RKO (cell line): ENCODE measurements at places on chromosomes 6 and 20.

DNA sequence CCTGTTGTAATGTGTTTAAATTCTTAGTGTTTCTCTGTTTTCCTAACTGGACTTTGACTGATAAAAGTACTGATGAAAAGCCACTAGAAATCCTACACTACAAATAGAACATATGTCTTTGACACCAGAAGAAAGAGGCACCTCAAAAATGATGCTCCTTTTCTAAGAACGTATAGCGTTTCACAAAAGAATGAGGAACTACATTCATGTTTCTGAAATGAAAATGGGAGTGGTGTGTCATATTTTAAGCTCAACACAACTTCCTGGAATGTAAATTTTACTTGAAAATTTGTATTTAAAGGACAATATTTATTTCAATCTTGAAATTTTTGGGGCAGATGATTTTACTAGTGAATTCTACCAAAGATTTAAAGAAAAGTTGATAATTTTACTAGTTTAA, 35.3 kb downstream of the KIAA0408 start:
- DNase-seq, result no peak

DNA sequence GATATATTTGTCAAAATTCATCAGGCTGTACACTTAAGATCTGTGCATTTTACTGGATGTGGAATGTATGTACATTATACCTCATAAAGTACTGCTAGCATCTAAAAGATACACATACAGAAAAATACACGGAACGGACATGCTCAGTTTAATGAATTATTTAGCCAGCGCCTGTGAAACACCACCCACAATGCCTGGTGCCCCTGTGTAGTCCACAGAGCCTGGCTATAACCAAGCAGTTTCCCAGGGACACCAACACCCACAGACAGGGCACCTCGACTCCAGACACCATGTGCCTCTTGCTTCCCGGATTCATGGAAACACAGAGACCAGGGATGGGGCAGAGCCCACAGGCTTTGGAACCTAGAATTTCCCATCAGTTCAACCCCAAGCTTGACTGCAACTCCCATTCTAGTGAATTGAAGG, 17.4 kb upstream of the ARMC12 start:
- DNase-seq, result no peak

DNA sequence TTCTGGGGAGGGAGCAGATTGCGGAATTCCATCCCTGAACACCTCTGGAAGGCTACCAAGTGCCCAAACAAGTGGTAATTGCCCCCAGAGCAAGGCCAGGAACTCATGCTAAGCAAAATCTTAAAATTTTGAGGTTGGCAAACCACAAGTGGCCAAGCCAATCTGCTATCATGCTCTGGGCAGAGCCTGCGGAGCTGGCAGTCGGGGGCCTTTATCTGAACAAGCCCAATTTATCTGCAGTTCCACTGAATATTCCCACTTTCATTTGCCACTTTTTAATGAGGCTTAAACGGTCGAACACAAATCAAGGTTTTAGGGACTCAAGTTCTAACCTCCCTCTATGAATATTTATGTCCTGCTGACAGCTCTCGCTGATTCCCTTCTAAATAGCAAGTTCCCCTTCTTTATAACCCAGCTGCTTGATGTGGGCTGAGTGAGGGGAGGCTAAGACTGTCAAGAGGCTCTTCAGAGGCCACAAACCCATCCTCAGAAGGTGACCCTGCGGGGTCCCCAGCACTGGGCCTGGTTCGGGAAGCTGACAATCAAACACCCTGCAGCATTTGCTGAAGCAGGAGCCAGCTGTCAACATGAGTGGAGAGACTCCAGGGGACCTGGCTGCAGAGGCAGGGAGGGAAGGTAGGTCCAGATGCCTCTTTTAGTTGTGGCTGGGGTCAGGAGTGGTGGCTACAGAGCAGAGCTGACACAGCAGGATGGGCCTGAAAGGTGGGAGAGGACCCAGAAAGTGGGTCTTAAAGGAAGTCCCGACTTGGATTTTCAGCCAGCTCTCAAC, 11.9 kb downstream of the CCDC167 start:
- no peak for DNase-seq

- no peak for DNase-seq
Measured at GRCh38 chr20:8232332-8232731, 100.3 kb downstream of the PLCB1 start.

DNA sequence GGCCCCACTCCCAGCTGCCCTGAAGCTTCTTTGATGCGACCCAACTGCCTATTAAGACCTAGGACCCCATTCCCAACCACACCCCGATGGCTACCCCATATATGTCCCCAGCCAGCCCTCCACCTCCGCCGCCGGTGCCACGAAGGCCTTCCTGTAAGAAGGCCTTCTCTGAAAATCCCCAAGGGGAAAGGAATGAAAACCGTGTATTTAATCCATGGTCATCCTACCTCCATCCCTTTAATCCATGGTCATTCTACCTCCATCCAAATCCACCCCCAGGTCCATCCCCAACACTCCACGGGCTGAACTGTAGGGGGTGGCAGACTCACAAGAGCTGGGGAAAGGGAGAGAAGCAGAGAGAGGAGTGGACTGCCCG, 545 bp upstream of the VSX1 start:
- no peak for DNase-seq

DNA sequence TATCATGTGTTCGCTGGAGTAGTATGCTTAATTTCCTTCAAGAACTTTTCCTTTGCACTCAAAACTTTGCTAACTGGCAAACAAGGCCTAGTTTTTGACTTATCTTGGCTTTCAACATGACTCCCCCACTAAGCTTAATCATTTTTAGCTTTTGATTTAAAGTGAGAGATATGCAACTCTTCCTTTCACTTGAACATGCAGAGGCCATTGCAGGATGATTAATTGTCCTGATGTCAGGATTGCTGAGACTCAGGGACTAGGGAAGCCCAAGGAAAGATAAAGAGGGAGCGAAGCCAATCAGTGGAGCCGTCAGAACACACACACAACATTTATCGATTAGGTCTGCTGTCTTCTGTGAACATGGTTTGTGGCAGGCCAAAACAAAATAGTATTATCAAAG, 491.4 kb downstream of the CBLN4 start:
- DNase-seq, result no peak

DNA sequence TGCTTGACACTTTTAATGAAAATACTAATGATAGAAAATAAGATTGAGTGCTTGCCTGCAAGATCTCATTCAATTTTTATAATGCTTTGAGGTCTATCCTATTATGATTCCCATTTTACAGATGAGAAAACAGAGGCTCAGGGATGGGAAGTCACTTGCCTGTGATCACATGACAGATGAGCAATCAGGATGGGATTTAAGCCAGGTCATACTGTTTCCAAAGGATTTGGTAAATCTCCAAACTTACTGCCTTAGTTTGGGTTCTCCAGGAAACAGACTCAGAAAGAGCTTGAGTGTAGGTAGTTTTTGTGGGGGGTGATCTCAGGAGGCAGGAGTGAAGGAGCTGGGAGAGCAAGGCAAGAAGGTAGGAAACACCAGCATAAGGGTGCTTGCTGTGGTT, 456.3 kb downstream of the MAFB start:
- no peak for DNase-seq

- no peak for DNase-seq
Measured at GRCh38 chr6:67277312-67277711, 1357.8 kb upstream of the ADGRB3 start.

- DNase-seq, result no peak
Measured at GRCh38 chr20:34675993-34676641, 775 bp downstream of the PIGU start.

DNA sequence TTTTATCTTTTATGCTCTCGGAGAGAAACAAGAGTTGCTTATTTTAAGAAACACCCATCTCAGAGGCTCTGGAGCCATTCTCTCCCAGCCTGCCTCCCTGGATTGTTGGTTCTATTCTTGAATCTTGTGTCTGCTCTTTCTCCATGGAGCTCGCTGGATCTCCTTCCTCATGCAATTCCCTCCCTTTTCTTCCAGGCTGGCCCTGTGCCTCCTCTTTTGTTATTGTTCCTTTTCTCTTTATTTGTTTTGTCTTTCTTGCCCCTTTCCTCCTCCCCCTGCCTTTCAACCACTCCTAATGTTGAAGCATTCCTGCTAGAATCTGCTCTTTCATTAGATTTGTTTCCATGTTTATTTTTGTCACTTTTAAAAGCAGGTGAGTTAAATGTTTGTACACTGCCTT, 76.5 kb downstream of the STMND1 start:
- no peak for DNase-seq

DNA sequence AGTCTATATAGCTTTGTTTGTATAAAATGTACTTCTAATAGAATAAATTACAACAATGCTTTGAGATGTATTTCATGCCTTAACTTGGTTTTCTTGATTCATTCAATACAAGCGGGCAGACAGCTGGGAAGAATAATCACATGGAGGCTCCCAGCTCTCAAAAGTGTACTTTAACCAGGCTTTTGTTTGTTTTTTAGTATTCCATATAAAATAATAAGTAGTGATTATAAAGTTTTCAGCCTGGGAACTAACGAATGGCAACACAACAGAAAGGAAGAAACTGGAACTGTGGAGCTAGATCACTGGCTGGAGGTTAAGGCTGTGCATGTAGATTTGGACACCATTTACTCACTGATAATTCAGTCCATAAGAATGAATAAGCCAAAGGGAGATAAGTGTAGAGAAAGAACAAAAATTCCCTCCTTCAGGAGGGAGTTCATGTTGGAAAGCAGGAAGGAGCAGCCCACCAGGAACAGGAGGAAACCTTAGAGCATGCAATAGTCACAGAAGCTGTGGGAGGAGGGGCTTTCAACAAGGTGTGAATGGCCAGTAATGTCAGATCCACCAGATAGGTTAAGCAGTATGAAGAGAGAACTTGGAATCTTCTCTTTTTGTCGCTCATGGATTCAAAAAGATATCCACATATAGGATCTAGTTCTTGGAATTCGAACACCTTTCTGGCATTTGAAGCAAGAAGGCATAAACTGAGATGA, 41.2 kb upstream of the SLC35D3 start:
- DNase-seq, result no peak

GRCh38 chr20:57897156-57897874, 187.5 kb upstream of the PMEPA1 start:
- DNase-seq, result no peak

- DNase-seq, result no peak
Measured at GRCh38 chr6:100845676-100846075, 35.5 kb downstream of the ASCC3 start.

- DNase-seq, result no peak
Measured at GRCh38 chr20:4038047-4038459, 22.7 kb upstream of the RNF24 start.

DNA sequence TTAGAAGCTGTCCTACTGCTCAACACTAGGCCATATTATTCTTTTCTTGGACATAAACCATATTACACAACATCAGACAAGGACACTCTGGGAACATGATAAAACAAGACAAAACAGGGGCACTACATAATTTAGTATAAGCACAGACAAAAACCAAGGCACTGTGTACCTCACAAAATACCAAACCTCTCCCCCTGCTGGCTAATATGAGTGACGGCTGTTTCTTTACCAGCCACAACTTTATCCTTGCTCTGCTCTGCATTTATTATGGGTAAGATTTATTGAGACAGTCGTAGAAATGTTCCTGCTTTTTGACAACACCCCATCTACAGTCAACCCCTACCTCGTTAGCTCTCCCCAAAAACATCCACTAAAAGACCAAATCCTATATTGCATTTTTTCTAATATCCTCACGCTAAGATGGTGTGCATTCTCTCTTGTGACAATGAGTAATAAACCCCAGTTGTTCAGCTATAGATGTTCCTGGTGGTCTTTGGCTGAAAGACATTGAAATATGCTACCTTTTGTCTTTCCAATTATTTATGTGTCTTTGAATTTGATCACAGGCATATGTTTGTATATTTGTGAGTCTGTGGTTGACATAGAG, 23.8 kb upstream of the POLR1H start:
- peak; percentile 56 for DNase-seq

GRCh38 chr20:13229538-13229937, 8.5 kb downstream of the ISM1 start:
- no peak for DNase-seq

GRCh38 chr6:163324688-163325389, 89.7 kb upstream of the QKI start:
- DNase-seq, result no peak

GRCh38 chr6:128070406-128070805, 169.5 kb upstream of the THEMIS start:
- DNase-seq, result no peak

DNA sequence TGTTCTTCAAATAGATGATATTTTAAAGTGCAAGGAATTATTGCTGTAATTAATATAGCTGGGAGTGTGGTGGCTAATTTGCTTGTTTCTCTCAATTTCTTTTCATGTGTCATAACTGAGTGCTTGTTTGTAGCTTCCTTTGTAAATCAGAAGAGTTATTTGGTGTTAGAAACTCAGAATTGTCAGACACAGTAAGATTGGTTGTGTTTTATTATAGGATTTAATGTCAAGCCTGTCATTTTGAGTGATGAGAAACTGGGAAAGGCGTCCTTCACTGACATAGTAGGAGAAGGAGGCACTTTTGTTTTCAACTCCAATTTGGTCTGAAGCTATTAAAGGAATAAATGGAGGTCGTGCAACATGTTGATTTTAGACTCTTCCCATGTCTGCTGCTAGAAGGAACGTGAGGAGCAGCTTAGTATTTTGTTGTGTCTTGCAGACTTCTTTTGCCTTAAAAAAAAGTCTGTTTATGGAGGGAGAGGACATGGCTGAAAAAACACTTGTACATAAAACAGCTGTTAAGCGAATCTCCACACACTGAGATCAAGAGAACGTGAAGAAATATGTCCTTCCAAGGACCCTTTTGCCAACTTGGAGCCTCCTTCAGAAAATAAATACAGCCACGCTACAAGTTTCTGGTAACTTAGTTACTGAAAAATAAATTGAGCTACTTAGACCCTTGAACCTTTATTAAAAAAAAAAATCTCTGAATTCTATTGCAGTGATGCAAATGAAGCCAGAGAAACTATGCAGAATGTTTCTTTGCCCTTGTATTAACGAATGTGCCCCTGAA, 59.5 kb downstream of the BMP6 start:
- no peak for DNase-seq

DNA sequence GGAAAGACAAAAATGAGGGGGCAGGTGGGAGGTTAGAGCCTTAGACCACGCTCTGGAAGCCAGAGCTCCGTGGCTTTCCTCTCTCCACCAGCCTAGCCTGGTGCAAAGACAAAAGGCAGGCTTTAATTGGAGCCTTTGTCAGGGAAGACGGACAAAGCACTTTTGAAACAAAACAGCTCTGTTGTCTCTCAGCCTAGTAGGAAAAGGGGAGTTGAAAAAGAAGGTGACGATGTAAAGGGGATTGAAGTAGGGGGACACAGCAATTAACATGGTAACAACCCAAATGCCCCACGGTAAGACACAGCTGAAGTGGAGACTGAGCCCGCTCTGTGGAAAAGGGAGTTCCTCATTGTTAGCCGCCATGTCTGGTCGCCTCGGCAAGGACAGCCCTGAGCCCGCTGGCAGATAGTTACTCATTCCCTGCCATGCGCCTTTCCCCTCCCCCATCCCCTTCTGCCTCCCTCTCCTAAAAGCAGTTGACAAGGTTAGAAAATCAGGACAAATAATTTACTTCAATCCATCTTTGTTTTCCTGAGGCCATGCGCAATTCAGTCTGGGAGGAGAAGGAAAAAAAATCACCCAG, 93.0 kb downstream of the TCP11 start:
- no peak for DNase-seq
